ENCODE measurements at places on chromosomes 5 and 9. TPM values are rescaled to one million over a fixed set of nuclear protein-coding genes. Genes with fewer than 3 reads are reported as not detected.
A peak's percentile ranks its signal among the peaks of the same experiment; 100 is the strongest.

AMBP gene
- total RNA-seq = not detected

DNA sequence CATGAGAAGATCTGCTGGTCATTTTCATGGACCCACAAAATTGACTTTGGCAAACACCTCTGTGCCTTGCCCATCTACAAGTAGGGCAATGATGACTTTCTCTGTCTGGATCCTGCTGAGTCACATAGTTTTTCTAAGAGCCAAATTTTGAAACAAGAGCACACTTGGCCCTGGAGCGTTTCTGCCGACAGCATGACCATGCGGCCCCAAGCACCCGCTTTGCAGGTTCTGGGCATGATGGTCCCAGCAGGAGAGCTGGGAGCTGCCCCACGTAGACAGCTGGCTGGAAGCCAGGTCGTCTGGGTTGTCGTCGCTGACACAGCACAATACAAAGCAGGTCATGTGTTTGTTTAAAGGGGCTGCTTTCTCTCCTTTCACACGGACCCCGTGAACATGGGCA lies 159.8 kb downstream of the SYK start:
- no peak for ATAC-seq

DNA sequence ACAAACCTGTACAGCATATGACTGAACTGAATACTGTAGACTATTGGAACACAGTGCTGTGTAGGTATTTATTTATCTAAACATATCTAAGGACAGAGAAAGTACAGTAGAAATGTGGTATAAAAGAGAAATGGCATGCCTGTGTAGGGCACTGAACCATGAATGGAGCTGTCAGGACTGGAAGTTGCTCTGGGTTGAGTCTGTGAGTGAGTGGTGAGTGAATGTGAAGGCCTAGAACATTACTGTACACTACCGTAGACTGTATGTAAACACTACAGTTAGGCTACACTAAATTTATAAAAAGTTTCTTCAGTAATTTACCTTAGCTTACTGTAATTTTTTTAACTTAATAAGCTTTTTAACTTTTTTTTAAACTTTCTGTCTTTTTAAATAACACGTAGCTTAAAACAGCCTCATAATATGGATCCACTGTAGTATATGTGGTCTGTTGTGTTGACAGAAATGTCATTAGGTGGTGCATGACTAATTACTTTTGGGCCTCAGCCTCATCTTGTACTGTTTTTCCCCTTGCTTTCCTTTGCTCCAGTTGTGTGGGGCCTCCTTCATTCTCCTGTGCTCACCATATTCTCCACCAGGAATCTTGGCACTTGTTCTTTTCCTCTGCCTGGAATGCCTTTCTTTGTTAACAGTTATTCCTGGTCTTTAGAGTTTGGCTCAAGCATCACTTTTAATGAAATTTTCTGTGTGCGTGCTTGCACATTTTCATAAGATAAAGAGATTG lies 8.8 kb downstream of the SPIN1 start:
- no peak for ATAC-seq

DNA sequence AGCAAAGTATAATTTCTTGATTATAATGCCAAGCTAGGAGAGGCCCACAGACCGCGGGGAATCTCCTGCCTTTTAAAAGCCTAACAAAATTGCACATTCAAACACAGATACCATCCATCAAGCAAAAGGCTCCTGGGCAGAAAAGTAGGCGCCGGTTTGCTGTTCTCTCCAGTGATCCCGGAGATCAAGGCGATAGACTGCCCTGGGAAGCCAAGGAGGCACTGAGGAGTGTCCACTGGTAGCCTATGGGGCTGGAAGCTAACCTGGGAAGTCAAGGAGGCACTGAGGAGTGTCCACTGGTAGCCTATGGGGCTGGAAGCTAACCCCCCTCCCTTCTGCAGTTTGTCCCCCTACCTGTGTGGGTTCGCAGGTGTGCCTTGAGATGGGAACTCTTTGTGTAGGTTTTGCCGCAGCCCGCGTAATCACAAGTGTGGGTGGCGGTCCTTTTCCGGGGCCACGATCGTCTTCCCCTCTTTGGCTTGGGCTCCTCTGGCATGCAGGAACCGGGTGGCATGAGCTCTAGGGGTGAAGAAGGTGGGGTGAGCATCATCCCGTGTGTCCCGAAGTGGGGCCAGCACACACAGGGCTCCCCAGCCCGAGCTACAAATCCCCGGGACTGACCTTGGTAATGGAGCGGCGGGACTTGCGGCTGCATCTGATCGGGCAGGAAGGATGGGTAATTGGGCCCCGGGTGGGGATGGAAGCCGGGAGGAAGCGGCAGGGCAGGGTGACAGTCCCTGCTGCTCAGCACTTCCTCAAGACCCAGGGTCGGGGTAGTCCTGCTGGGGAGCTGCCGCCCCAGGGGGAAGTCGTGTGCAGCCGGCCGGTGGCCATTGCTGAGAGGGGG lies 2.7 kb downstream of the KLF4 start:
- ATAC-seq = no peak

DNA sequence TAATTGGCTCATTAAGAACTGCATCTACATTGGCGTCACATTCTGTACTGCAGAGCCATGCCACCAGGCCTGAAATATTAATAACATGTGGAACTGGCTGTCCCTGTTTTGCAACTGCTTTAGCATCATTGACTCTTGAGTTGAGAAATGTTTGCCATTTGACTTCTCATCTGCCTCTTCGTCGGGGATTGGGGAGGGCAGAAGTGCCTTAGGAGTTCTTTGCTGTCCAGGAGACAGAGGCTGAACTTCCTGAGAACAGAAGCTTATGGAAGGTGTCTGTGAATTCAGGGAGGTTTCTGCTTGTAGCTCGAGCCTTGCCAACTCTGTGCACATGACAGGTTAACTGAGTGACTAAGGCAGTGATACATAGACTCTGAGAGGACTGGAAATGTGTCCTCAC lies 265.0 kb downstream of the KIF4B start:
- ATAC-seq = no peak

- no peak for ATAC-seq
Observed at GRCh38 chr5:83856881-83857280, 136.2 kb upstream of the HAPLN1 start.

GRCh38 chr9:84818791-84819190 lies 149.3 kb downstream of the NTRK2 start:
- ATAC-seq = no peak

SLC6A3 gene
- total RNA-seq = not detected

SGCD gene
- total RNA-seq = 15.2 TPM

GRCh38 chr9:35627575-35627974 lies 9.4 kb upstream of the CD72 start:
- no peak for ATAC-seq

DNA sequence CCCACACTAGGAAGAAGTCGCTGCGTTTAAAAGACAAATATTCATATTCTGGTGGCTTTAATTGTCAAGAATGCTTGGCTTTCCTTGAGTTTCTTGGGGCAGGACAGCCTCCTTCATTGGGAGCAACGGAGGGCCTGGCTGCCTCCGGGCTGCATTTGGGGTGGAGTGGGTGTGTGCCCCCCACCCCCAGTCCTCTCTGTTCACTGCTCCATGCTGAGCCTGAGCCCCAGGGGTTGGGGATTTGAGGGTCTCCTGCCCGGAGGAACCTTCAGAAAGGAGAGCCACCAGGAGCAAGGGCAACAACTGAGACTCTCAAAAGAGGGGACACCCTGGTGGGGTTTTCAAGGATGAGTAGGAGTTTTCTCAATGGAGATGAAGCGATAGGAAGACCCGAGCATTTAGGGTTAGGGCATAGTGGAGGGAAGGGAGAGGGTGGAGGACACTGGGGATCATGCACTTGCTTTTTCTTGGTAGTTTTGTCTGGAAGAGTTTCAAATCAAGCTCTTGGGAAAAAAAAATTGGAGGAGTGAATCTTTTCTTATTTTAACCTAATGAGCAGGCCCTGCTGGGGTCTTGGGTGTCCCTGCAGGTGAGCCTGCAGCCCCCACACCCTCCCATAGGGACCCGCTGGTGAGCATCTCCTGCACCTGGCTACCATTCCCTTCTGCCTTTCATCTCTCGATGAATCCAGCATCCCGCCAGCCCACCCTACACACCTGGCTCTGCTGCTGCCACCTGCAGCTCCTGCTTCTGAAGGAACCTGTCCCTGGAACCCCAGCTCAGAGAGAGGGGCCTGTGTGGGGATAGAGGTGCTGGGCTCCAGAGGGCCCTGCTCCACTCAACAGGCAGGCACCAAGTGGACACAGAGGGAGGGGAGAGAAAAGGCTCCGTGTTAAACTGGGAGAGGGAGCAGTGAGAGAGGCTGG lies 4.1 kb downstream of the SLC6A19 start:
- no peak for ATAC-seq

DNA sequence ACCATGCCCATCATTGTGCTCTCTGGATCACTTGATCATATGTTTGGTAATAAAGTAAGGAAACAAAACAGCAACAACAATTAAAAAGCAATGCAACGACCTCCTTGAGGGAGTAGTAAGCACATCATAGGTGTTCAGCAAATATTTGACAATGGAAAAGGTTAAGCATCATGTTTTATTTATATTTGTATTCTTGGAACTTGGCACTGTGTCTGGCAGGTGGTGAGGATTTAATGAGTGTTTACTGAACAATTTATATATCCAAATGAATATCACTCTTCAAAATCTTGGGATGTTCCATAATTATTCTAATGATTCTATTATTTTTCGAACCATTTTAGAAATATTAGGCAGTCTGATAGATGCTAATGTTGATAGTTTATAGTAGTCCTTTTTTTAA lies 6.2 kb downstream of the PIP5K1B start:
- ATAC-seq = no peak

GMCL2 gene
- total RNA-seq = 0.14 TPM

- no peak for ATAC-seq
Observed at GRCh38 chr9:127726871-127727270, 8.2 kb downstream of the TOR2A start.

DNA sequence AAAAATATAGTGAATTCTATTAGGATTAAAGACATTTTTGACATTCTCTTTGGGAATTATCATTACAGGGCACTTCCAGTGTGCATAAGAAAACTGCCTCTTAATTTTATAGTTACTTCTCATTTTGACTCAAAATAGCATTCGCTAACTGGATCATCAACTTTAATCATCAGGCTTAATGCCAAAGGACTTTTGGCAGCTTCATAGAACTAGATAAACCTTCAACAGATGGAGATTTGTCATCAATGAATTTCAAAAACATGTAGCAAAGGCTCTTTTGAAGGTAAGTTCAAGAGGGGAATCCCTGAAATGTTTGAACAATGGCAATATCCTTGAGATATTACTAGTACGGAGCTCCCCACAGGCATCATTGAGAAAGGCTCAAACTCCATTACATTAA lies 447.2 kb downstream of the PDE4D start:
- no peak for ATAC-seq

- no peak for ATAC-seq
Observed at GRCh38 chr5:392431-392988, 50.5 kb upstream of the EXOC3 start.

DNA sequence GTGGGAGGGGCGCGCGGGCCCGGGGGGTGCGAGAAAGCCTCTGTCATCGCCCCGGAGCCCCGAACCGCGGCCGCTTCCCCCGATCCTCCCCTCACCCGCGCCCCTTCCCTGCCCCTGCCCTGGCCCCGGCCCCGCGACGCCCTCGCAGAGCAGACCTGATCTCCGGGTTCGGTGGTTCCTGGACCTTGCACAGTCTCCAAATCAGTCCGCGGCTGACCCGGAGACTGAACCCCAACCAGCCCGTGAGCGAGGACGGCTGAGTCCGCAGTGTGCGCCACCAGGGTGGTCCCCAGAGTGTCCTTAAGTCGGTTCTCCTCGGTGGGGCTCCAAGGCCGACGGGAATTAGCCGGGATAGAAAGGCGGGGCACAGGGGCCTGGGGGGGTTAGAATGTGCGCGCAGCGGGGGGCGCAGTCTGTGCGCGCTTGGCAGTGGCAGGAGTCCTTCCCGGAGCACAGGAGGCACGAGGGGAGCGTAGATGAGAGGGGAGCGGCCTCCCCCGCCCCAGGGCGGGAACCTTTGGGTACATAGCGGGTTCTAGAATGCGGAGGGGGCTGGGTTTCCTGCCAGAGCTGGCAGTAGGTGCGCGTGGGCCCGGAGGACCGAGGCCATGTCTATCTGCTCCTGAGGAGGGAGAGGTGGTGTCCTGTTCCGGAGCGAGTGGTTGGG lies 779 bp downstream of the PKN3 start:
- peak; percentile 22 for ATAC-seq
